T-helper 17 cell (primary cell): ENCODE measurements at places on chromosomes 3 and 15.

GRCh38 chr3:188125076-188125475 is 28.9 kb upstream of the LPP start:
- DNase-seq: no peak

- no peak for DNase-seq
These were observed 122.2 kb upstream of the CHRM5 start for GRCh38 chr15:33846142-33846541.

DNA sequence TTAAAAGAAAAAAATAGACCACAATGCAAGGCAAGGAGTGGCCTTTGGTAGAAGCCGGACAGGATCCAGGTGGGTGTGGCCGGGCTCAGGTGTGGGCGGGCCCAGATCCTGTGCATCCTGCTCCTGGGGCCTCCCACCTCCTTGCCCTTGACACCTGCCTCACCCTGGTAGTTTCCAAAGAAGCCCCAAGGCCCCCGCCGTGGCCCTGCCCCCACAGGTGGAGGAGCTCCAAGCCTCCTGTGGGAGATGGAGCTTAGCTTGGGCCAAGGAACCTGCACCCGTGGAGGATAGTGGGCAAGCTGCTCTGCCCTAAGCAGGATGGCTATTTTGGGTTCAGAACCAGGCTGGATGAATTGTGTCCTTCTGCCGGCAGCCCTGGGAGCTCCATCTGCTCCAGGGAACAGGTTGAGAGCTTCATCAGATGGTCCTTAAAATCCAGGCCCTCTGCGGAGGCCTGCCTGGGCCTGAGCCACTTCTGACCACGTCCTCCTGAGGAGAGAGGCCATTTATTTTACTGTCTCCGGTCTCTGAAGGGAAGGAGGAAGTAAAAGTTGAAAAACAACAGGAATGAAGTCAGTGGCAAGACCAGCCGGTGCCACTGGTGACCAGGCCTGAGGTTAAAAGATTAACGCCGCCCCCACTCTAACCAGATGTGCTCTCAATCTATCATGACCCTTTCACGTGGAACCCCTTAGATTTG is 53.9 kb upstream of the KLF13 start:
- no peak for DNase-seq

- no peak for DNase-seq
These were observed 54.4 kb downstream of the ERC2 start for GRCh38 chr3:56413911-56414310.
